Nephron progenitor cell (in vitro differentiated cells): ENCODE measurements at places on chromosomes 4 and X.

GRCh38 chrX:43718546-43718945, 62.4 kb downstream of the MAOA start:
- no peak for DNase-seq

GRCh38 chr4:181213551-181213950, 1029.7 kb upstream of the TENM3 start:
- no peak for DNase-seq

DNA sequence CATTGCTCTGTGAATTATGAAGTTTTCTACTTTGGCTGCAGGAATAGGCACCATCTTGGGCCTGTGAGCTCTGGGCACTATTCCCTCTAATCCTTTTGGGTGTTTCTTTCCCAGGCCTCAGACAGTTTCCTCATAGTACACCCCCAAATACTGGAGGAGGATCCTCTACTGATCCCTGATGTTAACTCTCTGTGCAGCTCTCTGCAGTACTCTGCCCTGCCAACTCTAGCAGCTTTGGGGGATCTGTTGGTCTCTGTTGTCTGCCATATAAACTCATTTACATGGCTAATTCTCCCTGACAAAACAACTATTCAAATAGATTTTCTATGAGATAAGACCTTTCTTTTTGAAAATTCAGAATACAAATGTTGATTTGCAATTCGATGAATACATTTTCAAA, 29.9 kb downstream of the USP53 start:
- no peak for DNase-seq

GRCh38 chr4:8599657-8600056, 7.1 kb downstream of the CPZ start:
- no peak for DNase-seq

GRCh38 chrX:21529771-21530170, 128.4 kb downstream of the KLHL34 start:
- DNase-seq: no peak

DNA sequence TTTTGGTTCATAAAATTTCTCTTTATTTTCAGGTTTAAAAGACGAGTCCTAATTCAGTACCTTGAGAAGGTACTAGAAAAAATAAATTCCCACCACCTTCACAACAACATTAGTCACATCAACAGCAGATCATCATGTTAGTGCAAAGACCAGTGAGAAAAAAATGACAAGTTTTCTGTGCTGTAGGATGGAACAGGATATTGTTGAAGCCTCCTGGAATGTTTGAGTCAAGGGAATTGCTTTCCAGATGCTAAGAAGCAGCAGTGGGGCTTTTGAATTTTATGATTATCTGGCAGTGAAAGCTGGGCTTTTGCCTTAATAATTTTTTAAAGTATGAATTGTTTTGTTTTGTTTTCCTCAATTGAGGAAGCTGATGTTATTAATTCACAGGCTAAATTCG, 61.0 kb downstream of the INTS6L start:
- DNase-seq: no peak

DNA sequence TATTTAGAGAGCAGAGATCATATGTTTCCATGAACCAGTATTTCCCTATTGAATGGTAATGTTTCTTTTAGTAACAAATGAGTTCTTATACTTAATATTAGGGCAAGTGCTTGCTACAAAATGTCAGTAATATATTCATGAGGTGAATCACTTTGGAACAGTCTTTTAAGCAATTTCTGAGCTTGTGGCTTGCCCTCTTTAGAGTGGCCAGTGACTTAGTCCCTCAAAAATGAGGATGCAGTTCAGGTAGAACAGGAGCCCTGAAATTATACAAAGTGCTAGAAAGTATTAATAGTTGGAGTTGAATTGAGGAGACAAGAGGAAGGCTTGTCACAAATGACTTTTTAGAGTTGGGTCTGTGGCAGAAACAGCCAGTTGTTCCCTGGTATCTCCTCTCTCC, 53.4 kb upstream of the PITX2 start:
- DNase-seq: no peak

DNA sequence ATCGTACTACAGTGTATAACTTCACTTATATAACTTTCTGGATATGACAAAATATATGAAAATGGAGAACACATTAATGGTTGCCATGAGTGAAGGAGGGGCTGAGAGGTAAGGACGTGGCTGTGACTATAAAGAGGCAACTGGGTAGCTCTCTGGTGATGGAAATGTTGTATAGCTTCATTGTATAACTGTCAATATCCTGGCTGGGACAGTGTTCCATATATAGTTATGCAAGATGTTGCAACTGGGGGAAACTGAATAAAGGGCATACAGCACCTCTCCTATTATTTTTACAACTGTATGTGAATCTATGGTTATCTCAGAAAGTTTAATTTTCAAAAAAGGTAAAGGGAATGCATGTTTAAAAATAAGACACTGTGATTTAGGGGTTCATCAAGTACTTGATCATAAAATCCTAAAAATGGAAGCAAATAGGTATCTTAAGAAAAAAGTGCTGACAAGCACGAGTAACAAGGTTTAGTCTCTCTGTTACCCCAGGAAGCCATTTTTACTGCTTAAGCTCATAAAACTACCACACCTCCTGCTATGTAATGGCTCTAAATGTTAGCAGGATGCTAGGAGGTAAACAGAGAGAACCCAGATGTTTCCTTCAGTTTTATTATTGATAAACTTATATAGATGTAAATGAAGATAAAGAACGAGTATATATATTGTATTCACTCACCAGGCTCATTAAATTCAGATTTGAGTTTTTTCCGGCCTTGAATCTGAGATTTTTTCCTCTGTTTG, 34.0 kb downstream of the NAF1 start:
- DNase-seq: no peak

GRCh38 chrX:38881727-38882126, 80.5 kb downstream of the MID1IP1 start:
- DNase-seq: no peak

DNA sequence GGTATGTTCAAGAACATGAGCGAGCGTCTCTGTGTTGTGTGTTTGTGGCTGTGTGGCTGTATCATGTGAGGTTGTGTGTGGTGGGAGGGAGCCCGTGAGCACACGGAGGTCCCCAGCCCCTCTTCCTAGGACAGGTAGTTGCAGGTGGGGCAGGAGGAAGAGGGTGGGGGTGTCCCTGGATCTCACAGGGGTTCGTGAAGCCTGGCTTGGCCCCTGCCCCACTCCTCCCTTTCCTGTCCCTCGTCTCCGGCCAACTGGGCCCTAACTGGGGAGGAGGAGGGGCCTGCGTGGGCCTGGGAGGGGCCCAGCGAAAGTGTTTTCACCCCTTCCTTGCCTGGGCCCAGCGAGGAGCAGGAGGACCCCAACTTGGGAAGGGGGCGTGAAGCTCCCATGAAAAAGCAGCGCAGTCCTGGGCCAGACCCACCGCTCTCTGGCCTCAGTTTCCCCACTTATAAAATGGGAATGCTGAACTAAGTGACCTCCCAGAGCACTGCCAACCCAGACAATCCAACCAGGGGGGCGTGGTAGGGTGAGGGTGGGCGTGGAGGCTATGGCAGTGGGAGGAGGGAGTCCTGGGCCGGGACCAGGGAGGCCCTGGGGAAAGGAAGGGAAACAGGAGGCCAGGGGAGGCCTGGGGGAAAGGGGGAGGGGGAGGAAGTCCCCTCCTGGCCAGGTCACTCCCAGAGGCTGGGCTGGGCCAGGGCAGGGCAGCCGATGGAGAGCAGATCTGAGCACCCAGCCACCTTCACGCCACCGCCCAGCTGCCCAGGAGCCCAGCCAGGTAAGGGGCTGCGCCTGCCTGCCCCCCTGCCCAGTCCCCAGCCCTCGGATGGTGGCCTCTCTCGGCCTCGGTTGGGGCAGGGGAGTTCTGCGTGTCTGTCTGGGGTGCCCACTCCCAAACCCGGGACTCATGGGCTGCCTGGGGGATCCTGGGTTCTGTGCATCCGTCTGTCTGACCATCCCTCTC, at the start of gene AVPR2:
Gene AVPR2, plus strand, starts transcription at position 683 of the 967 bp plus-strand sequence. CDS start 473 bp downstream, outside the sequence.
- no peak for DNase-seq

GRCh38 chr4:88698519-88698918, 890 bp upstream of the NAP1L5 start:
- no peak for DNase-seq

GRCh38 chrX:57232658-57233360, 53.7 kb upstream of the FAAH2 start:
- no peak for DNase-seq
